Stimulated activated CD4-positive, alpha-beta T cell treated with anti-CD3 and anti-CD28 coated beads, Interleukin-2, amount 100 ng/mL, for 4 hours (primary cell): ENCODE measurements at places on chromosomes 5 and 9.

DNA sequence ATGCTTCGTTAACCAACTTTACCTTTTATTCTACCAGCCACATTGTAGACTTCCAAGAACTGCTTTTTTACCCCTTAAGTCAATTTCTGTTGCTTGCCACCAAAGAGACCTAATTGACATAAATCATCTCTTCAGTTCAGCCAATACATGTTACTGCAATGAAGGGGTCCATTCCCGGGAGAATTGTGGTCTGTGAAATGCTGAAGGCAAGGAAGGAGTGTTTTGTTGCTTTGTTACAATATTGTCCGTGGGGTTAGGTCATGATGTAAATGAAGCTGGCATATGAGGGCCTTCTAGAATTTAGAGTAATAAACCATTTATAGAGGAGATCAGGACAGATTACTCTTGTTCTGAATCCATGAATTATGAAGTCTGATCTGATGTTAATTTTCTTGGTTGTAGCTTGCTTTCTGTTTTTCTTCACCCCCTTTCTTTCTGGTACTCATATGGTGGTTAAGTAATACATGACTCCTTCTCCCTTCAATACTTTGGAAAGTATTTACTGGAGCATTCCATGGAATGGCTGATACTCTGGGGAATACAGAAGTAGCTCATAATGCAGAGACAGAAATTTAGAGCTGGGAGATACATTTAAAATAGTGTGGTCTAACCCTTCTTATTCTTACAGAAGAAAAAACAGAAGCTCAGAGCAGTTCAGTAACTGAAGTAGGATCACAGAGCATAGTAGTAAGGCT is 297.0 kb upstream of the CLINT1 start:
- no peak for DNase-seq

- no peak for DNase-seq
These were observed 89.6 kb downstream of the INSL6 start for GRCh38 chr9:5095795-5096194.

DNA sequence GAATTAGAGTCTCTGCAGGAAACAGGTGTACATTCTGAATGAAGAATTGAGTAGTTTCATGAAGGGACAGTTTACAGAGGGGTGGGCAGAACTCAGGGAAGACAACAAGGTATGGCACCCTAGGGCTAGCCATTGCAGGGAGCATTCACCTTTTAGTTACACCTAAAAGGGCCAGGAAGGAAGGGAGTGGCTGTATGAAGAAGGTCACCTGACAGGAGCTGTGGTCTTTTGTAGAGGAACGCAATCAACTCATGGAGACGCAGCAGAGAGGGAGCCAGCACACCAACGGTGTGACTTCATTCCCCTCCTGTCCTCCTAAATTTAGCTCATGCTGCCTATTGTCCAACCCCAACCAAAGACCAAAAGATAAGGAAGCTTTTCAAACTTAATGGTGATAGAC is 12.7 kb upstream of the ZCCHC7 start:
- DNase-seq: no peak

DNA sequence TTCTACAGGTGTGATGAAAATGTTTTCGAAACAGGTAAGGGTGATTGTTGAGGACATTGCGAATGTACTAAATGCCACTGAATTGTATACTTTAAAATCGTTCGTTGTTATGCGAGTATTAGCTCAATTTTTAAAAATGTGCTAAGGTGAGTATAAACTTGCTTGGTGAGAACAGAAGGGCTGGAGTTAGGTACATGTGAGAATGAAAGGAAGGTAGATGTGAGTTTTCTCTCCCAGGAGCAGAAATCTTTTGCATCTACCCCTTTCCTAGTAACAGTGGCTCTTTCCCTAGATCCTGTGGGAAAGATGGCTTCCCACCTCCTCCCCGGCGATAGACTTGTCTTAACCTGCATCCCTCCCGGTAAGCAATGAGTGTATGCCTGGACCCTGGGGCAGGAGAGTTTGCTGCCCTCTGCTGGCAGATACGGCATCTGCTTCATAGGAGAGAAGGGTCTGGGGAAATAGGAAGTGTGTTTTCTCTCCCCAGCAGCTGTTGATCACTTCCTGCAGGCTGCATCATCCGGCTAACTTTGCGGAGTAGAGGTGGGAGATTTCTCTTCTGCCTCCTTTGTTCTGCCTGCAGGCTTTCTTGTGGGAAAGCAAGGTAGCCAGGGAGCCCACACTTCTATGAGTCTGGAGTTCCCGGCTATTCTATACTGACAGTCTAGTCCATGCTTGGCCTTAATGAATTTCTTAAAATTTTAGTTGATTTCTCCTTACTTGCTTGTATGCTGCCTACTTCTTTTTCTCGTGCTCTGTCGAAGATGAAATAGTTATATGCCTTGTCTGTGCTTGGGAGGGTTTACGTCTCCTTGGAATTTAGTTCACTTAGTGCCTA is 373.3 kb upstream of the SEMA6A start:
- DNase-seq: peak; percentile 22

DNA sequence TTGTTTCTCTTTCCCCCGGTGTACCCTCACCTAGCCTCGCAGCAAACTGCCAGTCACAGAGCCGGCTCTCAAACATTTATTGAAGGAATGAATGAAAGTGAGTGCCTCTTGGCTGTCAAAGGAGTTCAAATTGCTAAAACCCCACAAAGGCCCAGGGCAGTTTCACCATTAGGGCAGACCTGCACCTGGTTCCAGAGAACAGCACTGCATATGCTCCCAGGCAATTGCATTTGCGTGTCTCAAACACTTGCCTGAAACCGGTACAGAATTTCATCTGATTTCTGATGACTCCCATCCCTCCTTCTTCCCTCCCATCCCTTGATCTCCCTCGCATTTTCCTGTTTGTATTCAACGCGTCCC is 165.6 kb upstream of the ZNF462 start:
- no peak for DNase-seq

GRCh38 chr9:90848866-90849265 is 47.2 kb downstream of the SYK start:
- no peak for DNase-seq

DNA sequence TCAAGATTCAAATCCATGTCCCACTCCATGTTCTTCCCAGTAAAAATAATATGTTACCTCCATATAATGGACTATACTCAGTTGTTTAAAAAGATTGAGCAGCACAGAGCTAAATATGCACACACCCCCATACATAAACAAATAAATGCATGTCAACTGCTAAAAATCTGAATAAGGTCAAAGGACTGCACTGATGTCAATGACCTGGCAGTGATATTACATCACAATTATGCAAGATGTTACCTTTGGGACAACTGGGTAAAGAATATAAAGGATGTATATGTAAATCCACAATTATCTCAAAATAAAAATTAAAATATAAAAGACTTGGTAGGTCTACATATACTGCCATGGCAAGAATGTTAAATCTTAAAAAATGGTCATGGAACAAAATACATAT is 57.9 kb downstream of the CDK5RAP2 start:
- DNase-seq: no peak

DNA sequence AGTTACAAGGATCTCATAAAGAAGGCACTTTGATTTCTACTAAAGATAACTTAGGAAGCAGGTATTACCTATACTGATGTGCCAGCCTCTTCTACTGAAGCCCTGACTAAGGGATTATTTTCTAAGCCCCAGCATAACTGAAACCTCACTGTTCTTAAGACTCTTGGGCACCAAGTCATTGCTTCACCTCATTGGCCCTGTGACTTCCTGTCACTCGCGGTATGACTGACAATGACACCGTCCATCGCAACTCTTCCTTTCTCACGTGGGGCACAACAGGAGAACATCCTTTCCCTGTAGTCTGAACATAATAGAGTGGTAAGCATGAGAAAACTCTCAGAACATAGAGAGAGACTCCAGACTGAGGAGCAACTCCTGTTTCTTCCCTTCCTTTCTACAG is 6.4 kb downstream of the OR2V2 start:
- no peak for DNase-seq

- DNase-seq: no peak
These were observed 98.7 kb downstream of the DROSHA start for GRCh38 chr5:31433229-31433628.

DNA sequence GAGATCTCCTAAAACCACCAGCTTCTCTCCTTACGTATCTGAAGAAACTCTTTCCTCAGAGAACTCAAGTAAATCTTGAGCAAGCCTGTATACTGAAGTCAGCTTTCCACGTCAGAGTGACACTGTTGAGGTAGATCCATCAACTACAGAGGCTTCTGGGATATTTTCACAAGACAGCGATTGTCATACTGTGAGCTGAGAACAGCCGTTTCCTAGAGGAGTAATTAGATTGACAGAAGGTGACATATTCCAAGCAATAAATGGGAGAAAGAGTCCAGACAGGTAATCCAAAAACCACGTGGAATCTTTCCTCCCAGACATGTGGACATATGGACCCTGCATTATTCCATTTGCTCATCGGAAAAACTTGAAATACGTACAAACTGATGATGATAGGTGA is 117.2 kb downstream of the MEF2C start:
- DNase-seq: no peak

DNA sequence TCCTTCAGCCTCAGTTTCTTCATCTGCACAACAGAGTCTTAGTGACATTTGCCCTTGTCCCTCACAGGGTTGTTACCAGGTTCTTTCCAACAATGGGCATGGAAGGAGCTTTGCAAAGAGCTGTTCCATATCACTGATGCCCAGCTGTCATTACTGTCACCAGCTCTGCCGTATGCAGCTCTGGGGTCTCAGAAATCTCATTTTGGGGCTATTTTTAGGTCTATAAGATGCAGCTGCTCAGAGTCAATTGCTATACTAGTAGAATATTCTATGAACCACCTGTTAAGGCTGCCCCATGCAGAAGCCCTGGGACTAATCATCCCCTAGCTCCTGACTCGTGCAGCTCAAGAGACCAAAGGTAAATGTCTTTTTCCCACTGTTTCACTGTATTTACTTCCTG is 105.1 kb upstream of the TNPO1 start:
- DNase-seq: no peak

GRCh38 chr5:110865400-110866094 is 126.7 kb downstream of the SLC25A46 start:
- no peak for DNase-seq

- DNase-seq: peak; percentile 59
These were observed 194.4 kb downstream of the RGS3 start for GRCh38 chr9:113657765-113658544.

GRCh38 chr5:141965071-141965470 is 3.8 kb upstream of the RNF14 start:
- no peak for DNase-seq

GRCh38 chr9:132699956-132700355 is 29.7 kb downstream of the GTF3C4 start:
- DNase-seq: no peak

- DNase-seq: no peak
These were observed 1676.0 kb upstream of the NUDT12 start for GRCh38 chr5:105238561-105238960.

DNA sequence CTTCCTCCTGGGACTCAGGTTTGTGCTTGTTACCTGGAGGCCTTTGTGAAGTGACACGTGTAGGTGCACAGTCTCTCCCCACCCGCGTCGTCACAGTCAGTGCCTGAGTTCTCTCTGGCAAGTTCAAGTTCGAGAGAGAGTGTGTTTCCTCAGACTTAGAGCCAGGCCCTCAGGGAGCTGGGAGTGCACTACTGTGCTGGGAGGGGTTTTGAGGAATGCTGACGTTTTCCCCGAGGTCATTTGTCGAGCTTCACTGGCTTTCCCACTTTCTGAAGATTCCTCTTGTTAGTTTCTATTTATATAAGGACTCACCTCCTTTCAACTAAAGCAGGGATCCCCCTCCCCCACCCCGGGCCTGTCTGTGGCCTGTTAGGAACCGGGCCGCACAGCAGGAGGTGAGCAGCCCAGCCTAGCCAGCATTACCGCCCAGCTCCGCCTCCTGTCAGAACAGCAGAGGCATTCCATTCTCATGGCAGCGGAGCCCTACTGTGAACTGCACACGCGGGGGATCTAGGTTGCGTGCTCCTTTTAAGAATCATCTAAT is 209.2 kb downstream of the DIRAS2 start:
- DNase-seq: no peak

GRCh38 chr9:81825846-81826516 is 102.2 kb upstream of the SPATA31D4 start:
- DNase-seq: no peak

GRCh38 chr5:77957931-77958521 is 181.9 kb upstream of the TBCA start:
- DNase-seq: no peak

- DNase-seq: no peak
These were observed 719 bp downstream of the NOL8 start for GRCh38 chr9:92324431-92324830.

- no peak for DNase-seq
These were observed 226.1 kb downstream of the IRX2 start for GRCh38 chr5:2525351-2525750.

DNA sequence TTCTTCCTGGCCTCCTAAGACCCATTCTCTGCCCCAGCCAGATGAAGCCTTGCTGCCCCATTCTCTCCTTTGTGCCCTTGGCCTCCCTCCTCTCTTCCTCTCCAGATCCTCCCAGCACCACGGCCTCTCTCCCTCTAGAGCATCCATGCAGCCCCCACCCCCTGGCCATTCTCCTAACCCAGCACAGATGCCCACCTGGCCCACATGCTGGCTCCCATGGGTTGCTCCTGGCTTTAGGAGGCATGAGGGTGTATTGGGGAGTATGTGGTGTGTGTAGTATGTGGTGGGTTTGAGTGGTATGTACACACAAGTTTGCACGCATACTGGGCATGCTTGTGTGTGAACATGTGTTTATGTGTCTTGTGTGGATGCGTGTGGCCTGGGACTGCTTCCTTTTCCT is 47.1 kb downstream of the FOXI1 start:
- no peak for DNase-seq

DNA sequence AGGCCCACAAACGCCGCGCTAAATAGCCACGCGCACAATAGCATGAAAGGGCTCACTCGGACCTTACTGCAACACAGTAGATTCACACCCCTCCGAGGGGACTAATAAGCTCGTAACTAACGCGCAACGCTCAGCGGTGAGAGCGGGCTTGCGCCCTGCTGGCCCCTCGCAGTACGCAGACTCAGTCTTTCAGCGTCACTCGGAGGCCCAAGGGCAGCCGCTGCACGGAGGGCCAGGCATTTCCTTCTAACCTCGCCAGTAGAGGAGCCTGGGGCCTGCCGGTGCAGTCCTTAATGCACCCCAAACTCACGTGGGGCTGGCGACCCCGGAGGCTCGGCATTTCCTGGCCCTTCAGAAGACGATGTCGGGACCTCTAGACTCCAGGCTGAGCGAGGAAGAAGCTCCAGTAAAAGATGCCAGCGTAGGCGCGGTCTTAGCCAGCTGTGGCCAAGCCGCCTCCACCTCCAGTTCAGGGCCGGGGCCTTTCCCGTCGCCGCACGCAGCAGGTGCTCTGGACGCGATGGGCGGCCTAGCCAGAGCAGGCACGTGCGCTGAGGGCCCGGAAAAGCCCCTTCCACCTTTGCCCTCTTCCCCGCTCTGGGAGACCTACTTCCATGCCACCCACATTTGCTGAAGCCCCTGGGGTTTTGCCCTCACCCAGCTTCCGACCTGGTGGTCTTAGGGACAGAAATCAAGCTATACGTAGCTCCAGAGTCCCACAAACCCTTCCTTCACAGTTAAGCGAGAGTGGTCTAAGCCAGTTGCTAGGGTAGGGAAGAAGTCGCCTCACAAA is 38.3 kb upstream of the TIFAB start:
- DNase-seq: no peak

- no peak for DNase-seq
These were observed 56.9 kb downstream of the HOMER1 start for GRCh38 chr5:79456890-79457583.
